ENCODE measurements at places on chromosomes 6 and 20. TPM values are rescaled to one million over a fixed set of nuclear protein-coding genes. Genes with fewer than 3 reads are reported as not detected.

Gene DEFB116
- total RNA-seq, result not detected

DNA sequence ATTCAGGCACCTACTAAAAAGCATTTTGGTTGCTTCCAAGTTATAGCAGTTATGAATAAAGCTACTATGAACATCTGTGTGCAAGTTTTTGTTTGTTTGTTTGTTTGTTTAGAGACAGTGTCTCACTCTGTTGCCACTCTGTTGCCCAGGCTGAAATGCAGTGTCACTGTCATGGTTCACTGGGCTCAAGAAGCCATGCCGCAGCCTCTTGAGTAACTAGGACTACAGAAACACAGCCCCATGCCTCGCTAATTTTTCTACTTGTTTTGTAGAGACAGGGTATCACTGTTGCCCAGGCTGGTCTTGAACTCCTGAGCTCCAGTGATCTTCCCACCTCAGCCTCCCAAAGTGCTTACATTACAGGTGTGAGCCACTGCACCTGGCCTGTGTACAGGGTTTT, 795.9 kb downstream of the EPHA7 start:
- DNase-seq, result no peak

- DNase-seq, result no peak
These were observed 71.0 kb downstream of the SOX4 start for GRCh38 chr6:21664314-21665109.

DNA sequence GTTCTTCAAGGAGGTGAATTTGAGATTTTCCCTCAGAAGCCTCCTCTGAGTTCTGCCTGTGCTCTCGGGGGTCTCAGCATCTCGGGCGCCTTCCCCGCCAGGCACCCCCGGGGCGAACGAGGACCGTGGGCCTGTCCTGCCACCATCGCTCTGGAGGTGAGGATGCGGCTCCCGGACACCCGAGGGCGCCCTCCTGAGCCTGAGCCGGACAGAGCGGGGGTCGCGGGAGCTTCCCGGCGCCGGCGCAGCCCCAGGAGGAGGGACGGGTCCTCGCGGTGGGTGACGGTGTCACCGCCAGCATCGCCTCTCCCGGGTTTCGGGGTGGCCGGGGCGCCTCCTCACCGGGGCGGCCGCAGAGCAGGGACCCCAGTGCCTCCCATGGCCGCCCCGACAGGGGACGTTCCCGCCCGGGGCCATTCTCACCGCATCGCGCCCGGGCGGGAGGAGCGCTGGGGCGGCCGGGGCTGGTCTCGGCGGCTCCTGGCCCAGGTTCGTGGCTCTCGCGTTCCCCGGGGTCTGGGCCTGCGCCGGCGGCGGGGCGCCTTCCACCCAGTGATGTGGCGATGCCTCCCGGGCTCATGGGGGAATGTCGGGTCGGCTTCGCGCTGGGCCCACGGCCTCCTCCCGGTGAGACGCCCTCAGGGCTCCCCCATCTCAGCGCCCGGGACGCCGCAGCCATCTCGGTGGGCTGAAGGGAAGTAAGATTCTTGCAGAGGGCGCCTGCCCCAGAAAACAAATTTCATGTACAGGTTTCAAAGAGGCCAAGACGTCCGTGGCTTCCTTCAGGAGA, 210.5 kb downstream of the ERMARD start:
- peak; percentile 76 for DNase-seq

GRCh38 chr20:23586735-23587525, 18.6 kb upstream of the CST9L start:
- DNase-seq, result peak; percentile 35

- no peak for DNase-seq
These were observed 6.1 kb downstream of the SLC26A8 start for GRCh38 chr6:36018339-36018738.

GRCh38 chr20:21397341-21398108, at the start of gene NKX2-4:
Gene NKX2-4 (minus strand): TSS chr20:21397526. CDS start chr20:21397399, 127 bp downstream.
- DNase-seq, result no peak

GRCh38 chr6:8268156-8268555, 165.8 kb upstream of the EEF1E1 start:
- DNase-seq, result no peak
